ENCODE measurements at places on chromosomes 1 and 21.

- no peak for DNase-seq
Measured at GRCh38 chr1:21579791-21580190, 70.6 kb downstream of the ALPL start.

DNA sequence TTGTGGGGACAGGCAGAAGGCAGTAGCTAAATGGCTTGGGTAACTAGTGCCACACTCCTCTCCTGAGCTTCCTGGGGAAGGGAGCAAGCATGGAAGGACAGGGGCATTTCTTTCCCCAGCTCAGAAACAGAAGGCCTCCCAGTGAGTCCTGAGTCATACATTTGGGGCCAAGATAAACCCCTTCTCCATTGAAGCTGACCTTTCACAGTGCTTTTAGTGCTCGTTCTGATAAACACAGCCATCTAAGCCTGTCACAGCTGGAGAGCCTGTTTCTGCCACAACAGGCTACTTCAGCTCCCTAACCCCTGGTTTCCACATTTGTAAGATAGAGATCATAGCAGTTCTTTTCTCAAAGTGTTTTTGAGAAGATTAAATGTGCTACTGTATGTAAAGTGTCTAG is 374.0 kb downstream of the LMX1A start:
- no peak for DNase-seq

- DNase-seq, result no peak
Measured at GRCh38 chr1:239361403-239361802, 25.0 kb upstream of the CHRM3 start.

GRCh38 chr1:1360506-1361169 is 2.3 kb upstream of the MXRA8 start:
- DNase-seq, result no peak

GRCh38 chr1:216113181-216113580 is 310.1 kb downstream of the USH2A start:
- DNase-seq, result no peak

GRCh38 chr1:11125931-11126330 is 26.3 kb upstream of the EXOSC10 start:
- no peak for DNase-seq

DNA sequence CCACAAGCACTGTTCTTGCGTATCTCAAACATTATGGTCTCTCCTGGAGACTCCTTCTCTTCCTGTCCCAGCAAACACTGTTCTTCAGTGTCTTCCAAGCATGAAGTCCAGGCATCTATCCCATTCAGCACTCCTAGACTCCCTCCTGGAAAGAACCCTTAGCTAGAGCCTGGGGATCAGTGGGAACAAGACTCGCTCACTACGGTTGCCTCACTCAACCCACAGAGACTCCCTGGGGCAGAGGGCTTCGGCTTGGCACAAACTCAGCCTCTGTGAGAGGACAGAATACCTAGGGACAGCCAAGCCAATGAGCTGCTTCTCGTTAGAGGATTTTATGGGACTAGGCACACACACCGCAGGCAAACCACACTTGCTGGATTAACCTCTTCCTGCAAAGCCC is 86.5 kb upstream of the IPO9 start:
- DNase-seq, result no peak

- DNase-seq, result no peak
Measured at GRCh38 chr1:109886827-109887226, 23.8 kb upstream of the CSF1 start.

- no peak for DNase-seq
Measured at GRCh38 chr21:45998276-45998701, 16.7 kb downstream of the COL6A1 start.

DNA sequence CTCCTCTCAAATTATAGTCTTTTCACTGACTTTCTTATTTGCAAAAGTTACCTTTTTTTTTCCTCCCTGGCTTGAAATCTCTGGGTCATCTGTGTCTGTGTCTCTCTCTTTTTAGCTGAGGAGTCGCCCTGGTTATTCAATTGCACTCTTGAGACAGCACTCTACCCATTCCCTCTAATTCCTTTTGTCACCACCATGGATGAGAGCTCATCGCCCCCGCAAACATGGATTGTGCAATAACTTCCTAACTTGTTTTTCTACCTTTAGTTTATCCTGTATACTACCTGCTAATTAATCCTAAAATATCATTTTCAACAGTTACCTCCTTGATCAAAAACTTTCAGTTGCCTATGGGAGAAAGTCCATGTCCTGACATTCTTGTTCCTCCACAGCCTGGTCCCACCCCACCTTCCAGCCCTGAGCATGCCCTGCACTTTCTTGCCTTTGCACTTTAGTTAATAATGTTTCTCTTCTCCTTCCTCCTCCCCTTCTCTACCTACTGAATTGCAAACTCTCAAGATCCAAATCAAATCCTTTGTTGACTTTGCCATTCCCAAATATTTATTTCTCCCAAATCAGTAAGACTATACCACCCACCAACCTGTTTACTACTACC is 110.4 kb upstream of the MAGI3 start:
- no peak for DNase-seq

- DNase-seq, result no peak
Measured at GRCh38 chr21:31726407-31726806, 5.5 kb downstream of the SCAF4 start.

DNA sequence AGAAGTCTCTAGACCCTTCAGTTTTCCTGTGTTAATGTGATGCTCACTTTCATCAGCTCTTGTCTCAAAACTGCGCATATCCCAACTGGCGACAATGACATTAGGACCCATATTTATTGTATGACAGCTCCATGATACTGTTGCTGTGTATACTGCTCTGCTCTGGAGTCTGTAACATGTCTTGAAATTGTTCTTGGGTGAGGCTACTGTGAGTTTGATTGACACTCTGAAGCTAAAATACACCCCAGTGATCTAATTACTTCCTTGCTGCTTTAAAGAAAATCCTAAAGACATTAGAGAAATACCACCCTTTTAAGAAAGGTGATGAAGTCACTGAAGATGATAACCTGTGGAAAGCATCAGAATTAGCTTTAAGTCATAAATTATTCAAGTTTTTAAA is 1046.2 kb downstream of the KCNT2 start:
- no peak for DNase-seq

GRCh38 chr1:180519846-180520245 is 17.5 kb upstream of the ACBD6 start:
- DNase-seq, result no peak

- DNase-seq, result no peak
Measured at GRCh38 chr1:113943028-113943811, 14.1 kb downstream of the HIPK1 start.

GRCh38 chr21:38851101-38851500 is 45.4 kb downstream of the ETS2 start:
- no peak for DNase-seq

- no peak for DNase-seq
Measured at GRCh38 chr1:15756143-15757015, 2.2 kb upstream of the FBLIM1 start.

DNA sequence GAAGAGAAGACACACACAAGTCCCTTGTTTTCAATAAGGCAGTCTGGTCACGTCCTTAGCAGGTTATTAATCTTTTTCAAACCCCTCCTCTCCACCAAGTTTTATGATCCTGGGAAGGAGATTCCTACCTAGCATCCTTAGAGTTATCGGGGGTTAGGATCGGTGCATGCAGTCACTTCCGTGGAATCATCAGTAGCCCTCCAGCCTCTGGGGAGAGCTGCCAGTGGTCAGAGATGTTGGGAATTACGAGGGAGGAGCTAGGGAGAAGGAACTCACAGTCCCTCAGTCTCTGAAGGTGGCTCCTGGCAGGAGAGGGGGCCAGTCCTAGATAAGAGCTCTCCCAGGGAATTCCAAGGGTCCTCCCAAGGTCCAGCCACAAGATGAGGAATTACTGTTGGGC is 57.7 kb upstream of the ATP5PO start:
- DNase-seq, result no peak

DNA sequence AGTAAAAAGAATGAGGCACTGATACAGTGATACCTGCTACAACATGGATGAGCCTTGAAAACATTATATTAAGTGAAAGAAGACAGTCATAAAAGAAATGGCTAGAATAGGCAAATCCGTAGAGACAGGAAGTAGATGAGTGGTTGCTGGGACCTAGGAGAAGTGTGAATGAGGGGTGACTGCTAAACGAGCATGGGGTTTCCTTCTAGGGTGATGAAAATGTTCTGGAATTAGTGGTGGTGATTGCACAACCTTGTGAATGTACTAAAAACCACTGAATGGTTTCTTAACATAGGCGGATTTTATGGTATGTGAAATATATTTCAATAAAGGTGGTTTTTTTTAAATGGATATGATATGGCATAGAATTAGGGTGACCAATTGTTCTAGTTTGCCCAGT is 12.6 kb upstream of the SERINC2 start:
- no peak for DNase-seq

- no peak for DNase-seq
Measured at GRCh38 chr1:167474191-167474641, 44.1 kb downstream of the CD247 start.

- no peak for DNase-seq
Measured at GRCh38 chr1:98327220-98327861, 334.2 kb upstream of the SNX7 start.

DNA sequence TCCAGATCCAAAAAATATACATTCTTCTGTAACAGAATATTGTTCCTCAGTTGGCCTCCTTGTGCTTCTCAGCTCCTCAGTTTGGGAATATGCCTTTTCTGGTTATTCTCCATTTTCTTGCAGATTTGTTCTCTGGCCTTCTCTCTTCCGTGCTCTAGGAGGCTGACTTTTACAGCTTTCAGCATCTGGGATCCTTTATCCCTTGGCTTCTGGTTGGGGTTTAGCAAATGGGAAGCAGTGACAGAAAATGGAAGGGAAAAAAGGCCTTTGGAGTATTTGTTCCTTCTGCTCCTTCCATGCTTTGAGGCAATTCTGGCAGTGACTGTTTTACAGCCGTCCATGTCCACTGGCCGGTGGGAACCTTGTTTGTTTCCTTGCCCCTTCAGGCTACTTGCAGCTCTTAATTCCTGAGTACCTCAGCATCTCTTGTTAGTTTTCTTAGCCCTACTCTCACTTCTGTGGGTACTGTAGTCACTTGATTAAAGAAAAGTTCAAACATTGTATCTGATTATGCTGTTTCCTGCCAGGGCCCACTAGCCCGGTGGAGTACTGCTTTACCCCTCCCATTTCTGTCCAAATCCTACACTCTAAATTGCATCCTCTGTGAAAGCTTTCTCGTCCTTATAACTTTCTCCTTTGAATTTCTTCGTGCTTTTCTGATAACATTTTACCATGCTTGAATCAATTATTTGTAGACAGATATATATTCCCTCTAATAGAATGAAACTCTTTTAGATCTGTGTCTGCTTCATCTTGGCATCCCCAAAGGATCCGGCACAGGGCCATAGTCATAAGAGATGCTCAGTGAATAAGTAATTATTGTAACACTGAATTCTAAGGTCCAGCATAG is 118.2 kb downstream of the OSBPL9 start:
- no peak for DNase-seq

DNA sequence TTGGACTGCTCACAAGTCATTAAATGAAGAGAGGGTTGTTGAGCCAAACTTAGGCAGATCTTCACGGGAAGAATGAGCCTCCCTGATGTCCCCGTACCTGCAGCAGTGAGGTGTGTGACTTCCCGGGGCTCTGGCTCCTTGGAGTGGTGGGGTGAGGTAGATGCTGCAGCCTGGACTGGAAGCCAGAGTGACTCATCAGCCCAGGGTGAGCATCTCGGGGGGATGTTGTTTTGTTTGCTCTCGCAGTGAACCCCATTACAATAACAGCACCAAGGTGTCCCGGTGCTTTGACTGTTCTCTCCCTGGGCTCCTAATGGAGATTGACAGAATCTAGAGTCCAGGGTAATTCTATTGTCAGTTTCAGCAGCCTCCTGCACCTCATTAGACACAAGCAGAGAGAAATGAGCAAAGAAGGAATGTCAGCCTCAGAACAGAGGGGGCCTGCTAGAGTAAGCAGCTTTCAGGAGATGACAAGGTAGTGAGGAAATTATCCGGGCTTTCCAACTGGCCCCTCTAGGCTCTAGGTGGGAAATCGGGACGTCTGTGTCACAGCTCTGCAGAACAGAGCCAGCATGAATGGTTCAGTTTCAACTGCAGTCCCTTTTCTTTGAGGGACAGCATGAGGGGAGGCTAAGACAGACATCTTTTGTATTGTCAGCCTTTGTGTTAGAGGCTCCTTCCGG is 36.0 kb upstream of the LRRN2 start:
- DNase-seq, result no peak

- no peak for DNase-seq
Measured at GRCh38 chr21:30408782-30409494, 13.1 kb downstream of the KRTAP13-1 start.

DNA sequence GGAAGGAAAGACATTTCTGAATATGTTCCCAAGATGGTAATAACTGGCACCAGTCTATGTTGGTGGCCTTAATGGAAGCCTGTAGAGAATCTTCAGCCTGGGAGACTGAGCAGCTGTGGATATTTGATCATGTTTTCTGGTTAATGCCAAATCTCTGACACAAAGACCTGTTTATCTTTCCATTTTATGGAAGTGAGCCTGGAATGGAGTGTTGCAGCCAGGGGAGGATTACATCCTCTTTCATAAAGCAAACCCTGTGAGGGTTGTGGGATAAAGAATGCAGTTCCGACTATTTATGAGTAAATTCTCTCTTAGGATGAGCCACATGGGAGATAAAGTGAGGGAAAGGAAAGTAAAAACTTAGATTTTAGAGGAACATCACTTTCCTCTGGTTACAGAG is 144.1 kb downstream of the PCP4 start:
- DNase-seq, result no peak

- no peak for DNase-seq
Measured at GRCh38 chr1:209463441-209463840, 120.1 kb upstream of the CAMK1G start.

DNA sequence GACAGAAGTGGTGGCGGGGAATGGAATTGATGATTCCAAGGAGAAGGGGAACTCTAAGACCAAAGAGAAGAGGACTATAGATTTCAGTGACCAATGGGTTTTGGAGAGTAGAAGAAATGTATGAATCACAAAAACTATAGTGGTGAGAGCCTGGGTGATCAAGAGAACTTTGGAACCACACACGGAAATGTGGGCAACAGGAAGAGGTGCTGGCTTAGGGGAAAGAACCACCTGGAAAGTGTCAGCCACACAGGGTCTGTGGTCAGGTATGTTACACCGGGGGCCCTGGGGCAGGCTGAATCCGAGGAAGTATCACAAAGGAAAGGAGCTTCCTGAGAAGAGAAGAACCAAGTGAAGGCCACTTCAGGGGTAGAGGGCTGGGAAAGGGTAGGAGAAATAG is 11.5 kb upstream of the CHIA start:
- no peak for DNase-seq

- DNase-seq, result no peak
Measured at GRCh38 chr1:36126005-36126716, 1.1 kb upstream of the COL8A2 start.

DNA sequence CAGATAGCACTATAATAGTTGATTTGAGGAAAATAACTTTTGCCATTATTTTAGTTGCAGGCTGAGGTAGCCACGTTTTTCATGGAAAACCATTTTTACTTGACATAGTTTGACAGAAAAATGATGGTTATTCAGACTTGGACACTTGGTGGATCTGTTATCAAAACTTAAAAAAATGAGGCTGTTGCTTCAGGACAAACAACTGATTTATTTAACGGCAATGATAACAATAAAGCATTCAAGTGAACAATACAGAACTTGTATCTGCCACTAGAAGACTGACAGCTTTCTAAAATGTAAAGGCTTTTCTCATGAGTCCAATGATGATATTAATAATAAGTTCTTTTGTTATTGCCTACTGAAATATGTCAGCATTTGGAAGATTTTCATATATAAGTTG is 322.9 kb downstream of the BRINP3 start:
- no peak for DNase-seq

GRCh38 chr1:147750618-147751217 is 9.7 kb downstream of the GJA5 start:
- DNase-seq, result no peak

- no peak for DNase-seq
Measured at GRCh38 chr1:3868464-3869006, 11.3 kb downstream of the DFFB start.
